ENCODE measurements at places on chromosomes 5 and 9.

DNA sequence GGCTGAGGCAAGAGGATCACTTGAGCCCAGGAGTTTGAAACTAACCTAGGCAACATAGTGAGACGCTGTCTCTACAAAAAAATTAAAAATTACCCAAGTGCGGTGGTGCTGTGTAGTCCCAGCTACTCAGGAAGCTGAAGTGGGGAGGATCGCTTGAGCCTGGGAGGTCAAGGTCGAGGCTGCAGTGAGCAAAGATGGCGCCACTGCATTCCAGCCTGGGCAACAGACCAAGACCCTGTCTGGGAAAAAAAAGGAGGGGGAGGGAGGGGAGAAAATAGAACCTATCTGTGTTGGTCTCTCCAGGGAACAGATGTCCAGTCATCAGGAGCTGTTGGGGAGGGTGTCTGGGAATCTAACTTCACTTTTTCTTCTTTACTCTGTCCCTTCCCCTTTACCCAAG lies 24.3 kb downstream of the MAT2B start:
- H3K36me3 ChIP-seq = peaks cover 8% of the 10 kb centered on the region
- no peak overlapping the region for H3K4me3 ChIP-seq
- H3K27ac ChIP-seq = no peak overlapping the region
- peaks cover 21% of the 10 kb centered on the region for H3K4me1 ChIP-seq

- no peak for DNase-seq
- H3K27ac ChIP-seq = no peak overlapping the region
- no peak overlapping the region for H3K4me3 ChIP-seq
- no peaks in the 10 kb centered on the region for H3K27me3 ChIP-seq
- peaks cover 55% of the 10 kb centered on the region for H3K36me3 ChIP-seq
Observed at GRCh38 chr5:72883850-72884249, 67.4 kb downstream of the TNPO1 start.

DNA sequence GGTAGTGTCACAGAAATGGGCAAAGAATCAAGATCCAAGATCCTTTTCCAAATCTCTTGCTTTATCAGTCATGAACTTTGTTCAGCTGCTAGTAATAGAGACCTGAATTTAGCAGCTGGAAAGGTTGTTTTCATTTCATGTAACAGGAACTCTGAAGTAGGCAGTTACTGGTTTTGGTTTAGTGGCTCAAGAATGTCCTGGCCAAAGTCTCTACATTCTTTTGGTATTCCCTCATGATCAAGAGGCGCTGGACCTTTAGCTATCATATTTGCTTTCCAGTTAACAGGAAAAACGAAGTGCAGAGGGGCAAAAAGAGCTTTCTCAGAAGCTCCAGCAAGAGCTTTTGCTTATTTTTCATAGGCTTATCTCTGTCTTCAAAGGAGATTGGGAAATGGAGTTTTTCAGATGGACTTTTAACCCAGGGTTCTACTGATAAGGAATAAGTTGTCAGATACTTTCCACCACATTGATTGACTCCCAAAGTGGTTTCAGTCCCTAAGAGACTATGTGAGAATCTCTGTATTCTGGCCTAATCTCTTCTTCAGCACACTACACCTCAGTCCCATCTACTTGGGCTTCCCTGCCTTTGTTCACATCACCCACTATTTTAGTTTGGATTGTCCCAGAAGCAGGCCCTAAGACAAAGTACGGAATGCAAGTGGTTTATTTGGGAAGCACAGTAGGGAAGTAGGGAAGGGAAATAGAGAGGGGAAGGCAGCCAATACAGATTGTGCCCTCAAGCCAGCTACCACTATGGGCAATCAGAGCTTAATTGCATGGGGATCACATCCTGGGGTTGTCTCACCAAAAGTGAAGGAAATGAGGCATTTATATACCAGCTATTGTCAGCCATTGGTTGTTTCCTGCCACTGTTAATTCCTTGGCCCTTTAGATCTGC lies 359.3 kb downstream of the LRRC70 start:
- H3K27ac ChIP-seq = peak overlapping the region; percentile 88
- H3K4me3 ChIP-seq = no peak overlapping the region
- H3K27me3 ChIP-seq = no peaks in the 10 kb centered on the region
- DNase-seq = no peak

- no peak overlapping the region for H3K4me3 ChIP-seq
- no peak overlapping the region for H3K27ac ChIP-seq
- no peaks in the 10 kb centered on the region for H3K27me3 ChIP-seq
- H3K36me3 ChIP-seq = no peaks in the 10 kb centered on the region
- peaks cover 24% of the 10 kb centered on the region for H3K4me1 ChIP-seq
Observed at GRCh38 chr5:150576449-150576949, 64.0 kb upstream of the SYNPO start.

- peaks cover 1% of the 10 kb centered on the region for H3K36me3 ChIP-seq
- DNase-seq = no peak
- peaks cover 13% of the 10 kb centered on the region for H3K4me1 ChIP-seq
Observed at GRCh38 chr9:6779417-6780241, 21.9 kb downstream of the KDM4C start.

- H3K27me3 ChIP-seq = no peaks in the 10 kb centered on the region
- H3K4me1 ChIP-seq = peaks cover 6% of the 10 kb centered on the region
- H3K27ac ChIP-seq = no peak overlapping the region
- no peak for DNase-seq
Observed at GRCh38 chr5:77876862-77877502, 100.8 kb upstream of the TBCA start.

- peaks cover 8% of the 10 kb centered on the region for H3K27me3 ChIP-seq
- peaks cover 40% of the 10 kb centered on the region for H3K4me1 ChIP-seq
- DNase-seq = no peak
- H3K27ac ChIP-seq = no peak overlapping the region
- H3K4me3 ChIP-seq = no peak overlapping the region
Observed at GRCh38 chr5:133794771-133795415, 173.5 kb downstream of the C5orf15 start.

DNA sequence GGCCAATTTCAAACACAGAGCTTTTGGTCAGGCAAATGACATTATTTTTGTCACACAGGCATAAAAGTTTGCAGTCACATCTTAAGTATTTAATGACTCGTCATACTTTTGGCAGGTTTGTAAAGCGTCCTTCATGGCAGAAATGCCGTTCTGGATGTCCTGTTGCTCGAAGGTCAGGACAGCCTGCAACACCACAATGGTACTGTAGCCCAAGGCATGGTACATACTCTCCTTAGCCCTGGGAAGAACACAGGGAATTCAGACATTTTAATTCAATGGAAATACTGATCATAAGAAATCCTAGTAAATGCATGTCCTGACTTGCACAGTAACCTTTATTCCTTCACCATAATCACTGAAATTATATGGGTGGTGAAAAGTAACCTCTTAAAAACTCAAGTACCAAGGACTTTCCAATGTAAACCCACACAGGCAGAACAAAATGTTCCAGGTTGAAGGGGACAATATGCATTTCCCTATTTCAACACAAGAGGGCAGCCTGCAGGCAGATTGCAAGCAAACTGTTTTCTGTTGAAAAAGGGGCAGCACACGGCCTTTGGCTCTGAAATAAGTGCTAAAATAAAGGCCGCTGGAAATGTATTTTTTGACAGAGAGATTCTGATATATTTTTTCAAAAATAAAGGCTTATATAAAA lies 95.7 kb downstream of the TTC39B start:
- H3K4me1 ChIP-seq = peaks cover 4% of the 10 kb centered on the region
- DNase-seq = no peak
- H3K27ac ChIP-seq = no peak overlapping the region
- no peaks in the 10 kb centered on the region for H3K27me3 ChIP-seq

DNA sequence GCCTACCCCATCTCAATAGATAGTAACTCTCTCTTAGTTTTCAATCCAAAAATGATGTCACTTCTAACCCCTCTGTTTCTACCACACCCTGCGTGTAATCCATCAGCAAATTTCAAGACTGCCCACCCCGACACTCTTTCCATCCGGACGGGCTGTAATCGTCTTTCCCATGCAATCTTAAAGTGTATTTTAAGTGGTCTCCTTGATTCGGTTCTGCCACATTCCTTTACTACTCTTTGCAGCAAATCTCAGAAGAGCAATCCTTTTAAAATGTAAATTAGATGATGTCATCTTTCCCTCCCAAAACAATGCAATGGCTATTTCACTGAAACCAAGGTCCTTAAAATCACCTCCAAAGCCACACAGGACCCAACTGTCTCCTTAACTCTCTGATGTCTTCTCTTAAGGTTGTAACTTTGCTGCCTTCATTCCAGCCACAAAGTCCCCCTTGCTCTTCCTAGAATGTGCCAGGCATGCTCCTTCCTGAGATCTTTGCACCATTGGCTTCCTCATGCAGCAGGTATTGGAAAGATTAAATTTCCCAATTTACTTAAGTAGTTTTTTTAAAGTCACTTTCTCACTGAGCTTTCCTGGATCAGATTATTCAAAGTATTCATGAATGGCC lies 932.5 kb upstream of the WWC1 start:
- H3K27me3 ChIP-seq = no peaks in the 10 kb centered on the region
- peaks cover 2% of the 10 kb centered on the region for H3K36me3 ChIP-seq
- H3K4me1 ChIP-seq = peaks cover 11% of the 10 kb centered on the region

DNA sequence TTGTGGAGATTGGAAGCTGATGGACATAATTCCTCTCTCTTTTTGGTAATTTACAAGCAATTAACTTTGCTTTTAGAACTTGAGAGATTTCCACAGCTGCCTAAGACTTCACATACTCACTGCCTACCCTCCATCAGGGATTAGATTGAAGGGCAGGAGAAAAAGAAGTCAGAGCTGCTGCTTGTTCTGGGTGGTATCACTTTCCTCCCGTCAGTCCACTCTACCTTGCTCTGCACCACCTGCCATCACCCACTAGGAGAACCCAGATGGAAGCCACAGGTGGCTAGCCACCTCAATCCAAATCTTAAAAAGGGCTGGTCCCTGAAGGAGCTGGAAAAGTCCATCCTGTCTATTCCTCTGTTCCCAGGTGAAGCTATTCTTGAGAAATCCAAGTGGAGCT lies 10.5 kb downstream of the IRF1 start:
- DNase-seq = no peak
- no peaks in the 10 kb centered on the region for H3K27me3 ChIP-seq

DNA sequence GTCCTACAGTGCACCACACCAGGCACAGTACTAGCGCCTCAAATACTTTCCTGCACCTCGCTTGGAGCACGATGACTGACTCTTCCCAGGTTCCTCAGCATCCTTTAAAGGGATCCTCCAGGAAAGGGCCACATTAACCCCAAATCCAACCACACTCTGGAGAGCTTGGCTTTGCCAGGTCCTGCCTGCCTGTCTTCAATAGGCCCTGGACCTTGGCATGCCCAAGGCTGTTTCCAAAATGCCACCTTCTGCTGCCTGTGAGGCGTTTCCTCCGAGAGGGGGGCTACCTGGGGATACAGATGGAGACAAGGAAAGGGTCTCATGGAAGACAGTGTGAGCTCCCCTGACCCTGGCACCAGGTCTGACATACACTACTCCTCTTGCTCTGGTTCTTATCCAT lies 169.9 kb downstream of the DAB2IP start:
- peaks cover 10% of the 10 kb centered on the region for H3K4me1 ChIP-seq
- no peak overlapping the region for H3K4me3 ChIP-seq
- DNase-seq = no peak
- H3K27me3 ChIP-seq = peaks cover 15% of the 10 kb centered on the region
- H3K27ac ChIP-seq = no peak overlapping the region

GRCh38 chr9:109286571-109286977 lies 34.3 kb downstream of the EPB41L4B start:
- no peak overlapping the region for H3K4me3 ChIP-seq
- H3K27ac ChIP-seq = no peak overlapping the region

DNA sequence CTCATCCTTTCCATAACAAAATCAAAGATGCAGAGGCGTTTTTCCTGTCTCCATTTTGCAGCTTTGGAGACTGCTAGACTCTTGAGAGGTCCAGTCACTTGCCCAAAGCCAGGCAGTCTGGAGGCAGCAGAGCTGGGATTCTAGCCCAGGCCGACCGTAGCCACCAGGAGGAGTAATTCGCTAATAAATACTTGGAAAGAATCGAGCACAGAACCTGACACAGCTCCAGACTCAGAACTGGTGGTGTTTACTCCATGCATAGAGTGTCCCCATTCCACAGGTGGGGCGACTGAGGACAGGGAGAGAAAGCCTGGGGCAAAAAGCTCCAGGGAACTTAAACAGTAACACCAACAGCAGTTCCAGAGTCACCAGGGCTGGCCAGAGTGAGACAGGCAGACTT lies 10.7 kb upstream of the CERCAM start:
- H3K27ac ChIP-seq = no peak overlapping the region
- peaks cover 15% of the 10 kb centered on the region for H3K4me1 ChIP-seq
- peaks cover 14% of the 10 kb centered on the region for H3K27me3 ChIP-seq
- no peak overlapping the region for H3K4me3 ChIP-seq

- DNase-seq = no peak
- H3K4me1 ChIP-seq = peaks cover 10% of the 10 kb centered on the region
- H3K27ac ChIP-seq = no peak overlapping the region
Observed at GRCh38 chr9:132794730-132795380, 83.2 kb downstream of the AK8 start.

- H3K27me3 ChIP-seq = peaks cover 25% of the 10 kb centered on the region
- no peak for DNase-seq
- H3K36me3 ChIP-seq = no peaks in the 10 kb centered on the region
- H3K4me1 ChIP-seq = peaks cover 57% of the 10 kb centered on the region
- peak overlapping the region; percentile 70 for H3K4me3 ChIP-seq
Observed at GRCh38 chr5:139647506-139648204, 494 bp upstream of the CXXC5 start.

DNA sequence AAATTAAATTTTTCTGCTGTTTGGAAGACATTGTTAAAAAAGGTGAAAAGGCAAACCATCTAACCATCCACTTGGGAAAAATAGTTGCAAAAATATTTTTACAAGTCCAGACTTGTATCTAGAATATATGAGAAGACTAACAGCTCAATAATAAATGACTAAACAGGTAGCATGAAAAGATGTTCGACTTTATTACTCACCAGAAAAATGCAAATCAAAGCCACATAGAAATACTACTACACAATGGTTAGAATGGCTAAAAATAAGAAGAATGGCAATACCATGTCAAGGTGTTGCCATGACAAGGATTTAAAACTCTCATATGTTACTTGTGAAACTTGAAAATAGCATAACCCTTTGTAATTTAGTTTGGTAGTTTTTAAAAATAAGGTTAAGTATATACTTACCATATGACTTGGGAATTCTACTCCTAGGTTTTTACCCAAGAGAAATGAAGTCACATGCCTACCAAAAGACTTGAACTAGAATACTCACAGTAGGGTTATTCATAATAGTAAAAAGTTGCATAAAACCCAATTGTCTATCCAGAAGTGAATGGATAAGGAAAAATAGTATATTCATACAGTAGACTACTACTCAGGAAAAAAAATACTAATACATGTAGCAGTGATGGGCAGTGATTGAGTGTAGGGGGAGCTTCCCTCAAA lies 93.8 kb downstream of the VPS13A start:
- H3K27me3 ChIP-seq = no peaks in the 10 kb centered on the region
- no peak overlapping the region for H3K4me3 ChIP-seq
- peaks cover 17% of the 10 kb centered on the region for H3K36me3 ChIP-seq
- H3K4me1 ChIP-seq = no peaks in the 10 kb centered on the region
- DNase-seq = no peak

- no peak overlapping the region for H3K27ac ChIP-seq
- H3K4me3 ChIP-seq = no peak overlapping the region
- no peaks in the 10 kb centered on the region for H3K4me1 ChIP-seq
- no peak for DNase-seq
Observed at GRCh38 chr9:105712773-105713172, 18.4 kb downstream of the TMEM38B start.

All from mesothelial cell of epicardium (in vitro differentiated cells).